ENCODE measurements at places on chromosomes 6 and 20.

DNA sequence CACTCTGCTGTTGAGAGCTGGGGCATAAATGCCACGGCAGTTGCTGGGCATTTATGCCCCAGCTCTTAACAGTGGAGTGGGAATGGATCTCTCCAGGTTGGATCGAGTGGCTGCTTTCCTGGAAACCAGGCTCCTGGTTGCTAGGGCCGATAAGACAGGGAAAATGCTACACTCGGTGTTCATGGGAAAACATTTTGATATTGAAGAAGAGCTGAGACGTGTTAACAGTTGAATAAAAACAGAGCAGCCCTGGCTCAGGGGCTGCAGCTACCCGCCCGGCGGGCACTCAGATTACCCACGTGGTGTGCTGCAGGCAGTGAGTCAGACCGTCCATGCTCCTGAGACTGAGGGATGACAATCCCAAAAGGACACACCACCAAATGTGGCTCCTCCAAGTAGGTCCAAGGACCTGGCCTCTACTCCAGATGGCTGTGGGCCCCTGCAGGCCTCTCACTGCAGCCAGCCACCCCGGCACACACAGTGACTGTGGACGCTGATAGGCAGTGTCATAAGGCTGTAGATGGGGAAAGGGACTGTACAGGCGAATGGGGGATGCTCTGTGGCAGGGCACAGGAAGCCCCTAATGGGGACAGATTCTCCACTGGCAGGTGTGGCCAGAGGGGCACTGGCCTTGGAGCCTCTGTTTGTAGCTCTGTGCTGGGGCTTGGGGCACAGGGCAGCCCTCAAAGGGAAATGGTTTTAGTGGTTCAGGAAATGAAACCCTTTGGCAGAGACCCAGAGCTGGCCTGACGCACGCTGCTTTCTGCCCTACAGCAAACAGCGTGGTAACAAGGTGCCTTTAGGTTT is 237.8 kb downstream of the LY86 start:
- no peak for DNase-seq

DNA sequence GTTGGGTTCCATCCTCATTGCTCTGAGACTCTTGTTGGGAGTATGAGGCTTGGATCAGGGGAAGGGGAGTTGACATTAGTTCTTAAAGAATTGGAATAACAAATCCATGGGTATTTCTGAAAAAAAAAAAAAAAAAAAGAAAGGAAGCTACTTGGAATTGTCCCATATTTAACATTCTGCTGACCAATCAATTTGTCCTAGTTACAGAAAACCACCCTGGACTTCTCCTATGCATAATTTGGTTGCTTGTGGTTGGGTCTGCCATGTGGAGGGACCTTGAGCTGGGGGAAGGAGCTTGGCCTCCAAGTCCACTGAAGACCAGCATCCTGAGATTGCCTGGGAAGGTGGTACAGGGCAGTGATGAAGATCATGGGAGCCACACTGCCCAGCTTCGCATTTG is 32.6 kb downstream of the PLG start:
- no peak for DNase-seq

DNA sequence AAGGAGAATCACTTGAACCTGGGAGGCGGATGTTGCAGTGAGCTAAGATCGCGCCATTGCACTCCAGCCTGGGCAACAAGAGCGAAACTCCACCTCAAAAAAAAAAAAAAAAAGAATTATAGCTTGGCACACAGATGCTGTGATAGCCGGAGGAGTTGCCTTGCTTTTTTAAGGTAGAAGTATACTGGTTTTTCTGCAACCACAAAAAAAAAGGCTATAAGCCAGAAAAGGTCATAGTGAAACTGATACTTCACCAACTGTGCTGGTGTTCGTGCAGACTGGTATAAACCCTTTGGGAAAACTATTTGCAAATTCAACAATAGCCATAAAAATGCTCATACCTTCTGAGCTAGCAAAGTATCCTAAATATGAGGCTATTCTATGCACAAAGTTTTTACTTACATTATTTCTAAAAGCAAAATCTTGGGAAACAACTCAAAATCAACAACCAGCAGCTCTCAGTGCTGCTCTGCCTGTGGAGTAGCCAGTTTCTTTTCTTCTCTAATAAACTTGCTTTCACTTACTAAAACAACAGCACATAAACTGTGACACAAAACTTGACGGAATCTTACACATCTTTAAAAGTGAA is 44.0 kb downstream of the B4GALT5 start:
- DNase-seq = no peak

- DNase-seq = no peak
These were observed 329.6 kb downstream of the GRIK2 start for GRCh38 chr6:101722991-101723579.

GRCh38 chr6:44535967-44536366 is 148.5 kb downstream of the CDC5L start:
- no peak for DNase-seq

GRCh38 chr6:6596529-6597328 is 8.2 kb downstream of the LY86 start:
- DNase-seq = no peak

- no peak for DNase-seq
These were observed 106.9 kb downstream of the SLC22A3 start for GRCh38 chr6:160455081-160455480.

GRCh38 chr6:134541001-134541400 is 223.1 kb upstream of the SGK1 start:
- no peak for DNase-seq

DNA sequence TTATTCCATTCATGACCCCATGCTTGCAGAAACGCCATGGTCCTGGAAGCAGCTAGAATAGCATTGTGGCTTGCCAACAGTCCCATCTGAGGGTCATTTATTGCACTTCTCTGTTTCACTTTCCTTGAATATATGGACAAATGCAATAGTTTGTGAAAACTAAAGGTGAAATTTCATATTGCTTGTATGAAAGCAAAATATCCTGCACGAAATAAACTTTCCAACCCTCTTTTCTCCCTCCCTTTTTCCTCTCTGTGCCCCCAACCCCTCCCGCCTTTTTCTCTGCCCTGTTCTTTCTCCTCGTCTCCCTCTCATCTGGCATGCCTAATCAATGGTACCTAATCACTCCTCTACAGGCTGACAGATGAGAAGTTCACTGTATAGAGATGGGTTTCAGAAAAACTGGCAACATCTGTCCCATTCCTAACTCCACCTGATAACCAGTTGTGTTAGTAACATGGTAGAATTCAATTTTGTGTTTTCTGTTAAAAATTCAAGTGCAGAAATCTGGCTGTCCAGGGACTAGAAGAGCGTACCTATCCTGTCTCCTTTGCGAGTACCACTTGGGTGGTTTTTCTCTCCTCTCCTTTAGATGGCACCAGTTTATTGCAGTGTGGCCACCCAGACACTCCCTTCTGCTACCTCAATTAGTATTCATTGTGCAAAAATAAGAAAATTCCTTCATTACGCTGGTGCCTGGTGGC is 198.6 kb downstream of the FOXA2 start:
- DNase-seq = no peak

GRCh38 chr6:44062771-44063560 is 64.3 kb downstream of the MRPL14 start:
- DNase-seq = no peak

DNA sequence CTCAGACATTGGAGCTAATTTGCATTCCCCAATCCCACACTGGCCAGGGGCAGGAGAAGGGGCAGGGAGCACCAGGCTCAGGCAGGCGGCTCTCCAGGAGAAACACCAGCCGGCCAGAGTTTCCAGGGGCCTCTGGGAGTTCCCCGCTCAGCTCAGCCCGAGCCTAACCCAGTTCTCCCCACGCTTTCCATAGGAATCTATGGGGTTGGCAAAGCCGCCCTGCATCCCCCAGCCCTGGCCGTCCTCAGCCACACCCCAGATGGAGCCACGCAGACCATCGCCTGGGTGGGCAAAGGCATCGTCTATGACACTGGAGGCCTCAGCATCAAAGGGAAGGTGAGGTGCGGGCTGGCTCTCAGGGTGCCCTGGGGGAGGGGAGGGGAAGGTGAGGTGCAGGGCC is 8.2 kb downstream of the NPEPL1 start:
- DNase-seq = no peak

DNA sequence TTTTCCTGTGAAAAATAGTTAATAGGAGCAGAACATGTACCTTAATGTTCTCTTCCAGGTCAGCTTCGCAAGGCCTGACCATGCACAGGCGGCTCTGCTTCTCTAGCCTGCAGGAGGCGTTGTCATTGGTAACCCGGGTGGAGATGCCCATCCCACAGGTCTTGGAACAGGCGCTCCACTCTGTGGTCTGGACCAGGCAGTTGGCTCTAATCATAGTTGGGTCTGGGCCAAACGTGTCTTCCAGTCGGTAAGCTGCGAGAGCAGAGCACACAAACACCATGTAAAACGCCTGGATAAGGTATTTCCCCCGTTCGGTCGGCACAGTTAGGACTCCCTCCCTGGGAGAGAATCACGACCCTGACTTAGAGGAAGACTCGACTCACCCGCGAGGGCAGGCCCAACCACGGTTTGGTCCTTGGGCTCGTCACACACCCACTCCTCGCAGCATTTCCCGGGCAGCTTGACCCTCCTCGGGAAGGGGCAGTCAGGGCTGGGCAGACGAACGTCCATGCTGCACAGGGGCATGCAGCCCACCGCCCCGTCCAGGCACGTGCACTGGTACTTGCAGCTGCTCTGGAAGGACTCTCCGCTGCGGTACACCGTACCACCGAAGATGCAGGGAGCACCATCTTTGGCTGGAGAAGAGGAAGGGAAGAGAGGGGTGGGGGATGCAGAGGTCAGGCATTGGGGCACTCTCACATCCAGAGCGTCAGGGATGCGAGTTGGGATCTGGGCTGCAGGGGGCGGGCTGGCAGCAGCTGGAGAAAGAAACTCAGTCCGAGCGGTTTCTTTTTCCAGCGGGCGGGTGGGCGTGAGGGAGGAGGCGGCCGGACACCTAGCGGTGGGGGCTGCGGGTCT is 1.0 kb downstream of the CCN2 start:
- DNase-seq = no peak

DNA sequence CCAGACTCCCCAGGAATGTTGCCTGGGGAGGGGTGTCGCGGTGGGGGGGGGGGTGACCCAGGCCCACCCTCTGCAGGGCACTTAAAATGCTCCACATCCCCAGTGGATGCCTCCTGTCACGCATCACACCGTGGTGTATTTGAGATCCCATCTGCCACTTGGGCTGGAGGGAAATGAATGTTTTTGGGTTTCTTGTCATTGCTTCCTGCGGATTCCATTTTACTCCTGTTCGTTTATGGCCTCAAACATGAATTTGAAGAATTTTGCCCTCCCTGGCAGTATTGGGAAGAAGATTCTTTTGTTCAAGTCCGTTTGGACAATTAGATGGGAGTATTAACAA is 544 bp upstream of the KHDC1 start:
- DNase-seq = no peak

- no peak for DNase-seq
These were observed 36.1 kb downstream of the SLC35D3 start for GRCh38 chr6:136958168-136958567.

GRCh38 chr6:5990786-5991185 is 15.9 kb downstream of the NRN1 start:
- DNase-seq = no peak

- no peak for DNase-seq
These were observed 247.8 kb upstream of the TCF21 start for GRCh38 chr6:133641104-133641503.

GRCh38 chr20:19492687-19493336 is 265.2 kb upstream of the RIN2 start:
- no peak for DNase-seq

Data from activated gamma-delta T cell (primary cell).